ENCODE measurements at places on chromosomes 1 and 21.

DNA sequence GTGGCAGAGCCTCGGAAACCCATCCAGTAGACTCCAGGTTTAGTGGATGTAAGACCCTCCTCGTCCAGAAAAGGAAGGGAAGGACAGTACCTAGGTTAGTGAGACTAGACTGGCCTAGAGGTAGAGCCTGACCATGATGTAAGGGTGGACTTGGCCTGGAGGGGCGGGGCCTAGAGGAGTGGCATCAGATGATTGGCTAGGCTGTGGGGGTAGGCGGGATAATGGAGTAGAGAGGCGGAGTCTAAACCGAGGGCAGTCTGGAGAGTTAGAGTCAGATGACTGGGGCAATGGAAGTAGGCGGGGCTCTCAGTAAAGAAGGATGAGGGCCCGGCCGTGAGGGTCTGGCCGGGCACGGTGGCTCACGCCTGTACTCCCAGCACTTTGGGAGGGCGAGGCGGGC is 70.1 kb downstream of the EPHB2 start:
- no peak for DNase-seq

- no peak for DNase-seq
Observed at GRCh38 chr1:94936861-94937620, 10.1 kb upstream of the CNN3 start.

DNA sequence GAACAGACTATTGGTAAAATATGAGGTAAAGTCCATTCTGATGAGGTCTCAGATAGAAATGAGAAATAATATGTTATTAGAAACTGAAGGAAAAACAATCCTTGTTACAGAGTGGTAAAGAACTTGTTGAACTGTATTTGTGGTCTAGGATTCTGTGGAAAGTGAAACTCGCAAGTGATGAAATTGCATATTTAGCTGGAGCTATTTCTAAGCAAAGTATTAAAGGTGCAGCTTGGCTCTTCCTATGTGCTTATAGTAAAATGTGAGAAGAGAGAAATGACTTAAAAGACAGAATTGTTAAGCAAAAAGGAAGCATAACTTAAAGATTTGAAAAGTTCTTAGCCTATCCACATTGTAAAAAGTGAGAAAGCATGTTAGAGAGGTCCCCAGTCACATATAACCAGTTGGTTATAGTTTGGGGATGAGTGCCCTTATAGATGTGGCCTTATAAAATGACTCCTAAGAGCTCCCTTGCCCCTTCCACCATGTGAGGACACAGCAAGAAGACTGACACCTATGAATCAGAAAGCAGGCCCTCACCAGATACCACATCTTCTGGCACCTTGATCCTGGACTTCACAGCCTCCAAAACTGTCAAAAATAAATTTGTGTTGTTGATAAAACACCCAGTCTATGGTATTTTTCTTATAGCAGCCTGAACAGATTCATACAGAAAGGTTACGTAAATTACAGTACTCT is 24.8 kb downstream of the PHTF1 start:
- no peak for DNase-seq

- no peak for DNase-seq
Observed at GRCh38 chr1:109948285-109948630, 36.3 kb upstream of the AHCYL1 start.

- DNase-seq, result peak; percentile 17
Observed at GRCh38 chr1:178726087-178726517, 1.1 kb downstream of the RALGPS2 start.

DNA sequence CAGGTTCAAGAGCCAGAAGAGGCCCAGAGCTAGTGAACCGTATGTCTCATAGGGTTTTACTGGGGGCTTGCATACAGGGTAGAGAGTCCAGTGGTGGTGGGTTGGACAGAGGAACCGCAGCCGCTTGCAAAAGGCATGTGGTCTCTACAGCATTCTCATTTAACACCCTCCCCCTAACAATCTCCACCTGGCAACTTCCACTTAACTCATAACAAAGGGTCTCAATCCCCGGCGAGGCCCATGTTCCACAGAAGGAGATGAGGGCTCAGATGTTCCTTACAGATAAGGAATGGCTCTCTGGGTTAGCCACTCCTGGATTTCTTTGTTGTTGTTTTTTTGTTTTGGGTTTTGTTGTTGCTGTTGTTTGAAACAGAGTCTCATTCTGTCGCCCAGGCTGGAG is 106.1 kb downstream of the APP start:
- DNase-seq, result no peak

DNA sequence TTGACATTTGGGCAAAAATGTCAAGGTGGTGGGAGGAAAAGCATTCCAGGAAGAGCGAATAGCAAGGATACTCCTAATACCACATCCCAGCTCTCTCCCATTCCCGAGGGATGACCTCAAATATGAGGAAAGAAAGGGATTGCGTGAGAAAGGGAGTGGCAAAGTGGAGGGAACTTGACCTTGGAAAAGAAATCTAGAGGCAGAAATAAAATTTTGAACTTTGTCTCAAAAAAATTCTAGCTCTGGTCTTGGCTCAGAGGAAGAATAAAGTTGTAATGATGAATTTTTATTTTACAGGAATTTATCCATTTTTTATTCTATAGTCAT is 127.8 kb downstream of the TBX19 start:
- no peak for DNase-seq
